Endothelial cell of umbilical vein (primary cell): ENCODE measurements at places on chromosomes 1 and 21.

- peak; percentile 76 for DNase-seq
These were observed 229.6 kb upstream of the JUN start for GRCh38 chr1:59013276-59013927.

DNA sequence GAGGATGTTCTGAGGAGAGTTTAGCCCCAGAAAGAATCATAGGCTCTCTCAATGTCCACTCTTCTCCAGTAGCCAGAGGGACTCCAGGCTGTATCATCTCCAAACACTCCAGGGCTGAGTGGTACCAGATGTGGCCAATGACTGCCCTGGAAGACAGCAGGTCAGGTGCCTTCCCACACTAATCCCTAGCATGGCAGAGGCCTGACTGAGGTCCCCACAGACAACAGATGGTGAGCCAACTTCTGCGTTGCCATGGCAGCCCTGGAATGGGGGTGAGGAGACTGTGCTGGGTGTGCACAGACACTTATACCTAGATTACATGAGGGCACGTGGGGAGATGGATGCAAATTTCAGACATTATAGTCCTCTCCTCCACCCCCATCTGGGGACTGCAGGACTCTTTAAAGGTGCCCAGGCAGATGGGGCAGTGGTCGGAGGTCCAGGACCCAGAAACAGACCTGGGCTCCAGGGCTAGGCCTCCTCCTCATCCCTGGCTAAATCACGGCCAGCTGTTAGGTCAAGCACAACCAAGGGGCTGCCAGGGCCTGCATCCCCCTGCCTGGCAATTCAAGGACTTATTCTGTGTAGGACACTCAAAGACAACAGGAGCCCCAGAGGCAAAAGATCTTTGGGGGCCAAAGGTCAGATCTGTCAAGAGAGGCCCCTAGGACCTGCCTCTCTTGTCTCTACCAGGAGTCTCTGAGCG, 42.9 kb downstream of the CAMK2N1 start:
- DNase-seq: no peak

DNA sequence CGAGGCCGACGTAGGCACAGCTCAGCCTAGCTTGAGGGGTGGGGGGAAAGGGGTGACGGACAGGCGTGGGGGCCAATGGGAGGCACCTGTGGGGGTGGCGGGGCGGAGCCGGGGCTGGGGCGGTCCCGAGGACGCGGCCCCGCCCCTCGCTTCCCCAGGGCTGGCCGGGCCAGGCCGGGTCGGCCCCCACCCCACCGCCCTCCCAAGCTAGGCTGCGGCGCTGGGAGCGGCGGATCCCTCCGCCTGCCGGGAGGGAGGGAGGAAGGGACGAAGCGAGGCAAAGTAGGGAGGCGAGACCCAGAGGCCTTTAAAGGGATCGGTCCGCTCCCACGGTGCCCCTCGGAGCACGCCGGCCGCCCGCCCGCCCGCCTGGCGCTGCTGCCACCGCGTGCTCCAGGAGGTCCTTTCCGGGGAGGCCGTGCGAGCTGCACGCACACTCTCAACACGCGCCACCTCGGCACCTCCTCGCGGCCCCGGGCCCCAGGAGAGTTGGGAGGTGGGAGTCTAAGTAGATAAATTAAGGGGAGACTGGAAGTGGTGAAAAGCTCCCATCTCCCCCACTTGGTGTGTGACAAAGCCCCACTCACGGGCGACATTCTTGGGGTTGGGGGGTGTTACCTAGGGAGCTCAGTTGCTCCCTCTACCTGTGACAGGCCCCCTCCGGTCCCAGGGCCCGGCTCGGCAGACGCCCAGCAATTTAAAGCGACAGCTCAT, 375 bp upstream of the MEF2D start:
- DNase-seq: peak; percentile 94

GRCh38 chr21:34970566-34970965, 78.5 kb downstream of the RUNX1 start:
- DNase-seq: no peak

DNA sequence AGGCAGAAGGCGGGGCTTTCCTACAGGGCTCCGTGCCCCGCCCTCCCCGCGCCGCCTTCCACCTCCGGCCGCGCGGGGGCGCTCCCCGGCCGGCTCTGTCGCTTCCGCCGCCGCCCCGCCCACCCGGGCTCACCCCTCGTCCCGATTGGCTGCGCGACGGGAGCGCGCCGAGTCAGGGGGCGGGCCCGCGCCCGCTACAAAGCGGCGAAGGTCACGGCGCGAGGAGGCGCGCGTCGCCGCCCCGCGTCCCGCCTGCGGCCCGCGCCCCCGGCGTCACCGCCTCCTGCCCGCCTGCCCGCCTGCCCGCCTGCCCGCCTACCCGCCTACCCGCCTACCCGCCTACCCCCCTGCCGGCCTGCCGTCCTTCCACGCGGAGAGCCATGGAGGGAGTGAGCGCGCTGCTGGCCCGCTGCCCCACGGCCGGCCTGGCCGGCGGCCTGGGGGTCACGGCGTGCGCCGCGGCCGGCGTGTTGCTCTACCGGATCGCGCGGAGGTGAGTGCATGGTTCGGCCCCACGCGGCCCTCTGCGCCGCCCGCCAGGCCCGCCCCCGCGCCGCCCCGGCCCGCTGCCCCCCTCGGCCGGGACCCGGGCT, at the start of gene TMEM201:
Gene TMEM201, plus strand, starts transcription at position 361 of the 593 bp plus-strand sequence. Its CDS starts 20 bp downstream, at position 381.
- peak; percentile 92 for DNase-seq

DNA sequence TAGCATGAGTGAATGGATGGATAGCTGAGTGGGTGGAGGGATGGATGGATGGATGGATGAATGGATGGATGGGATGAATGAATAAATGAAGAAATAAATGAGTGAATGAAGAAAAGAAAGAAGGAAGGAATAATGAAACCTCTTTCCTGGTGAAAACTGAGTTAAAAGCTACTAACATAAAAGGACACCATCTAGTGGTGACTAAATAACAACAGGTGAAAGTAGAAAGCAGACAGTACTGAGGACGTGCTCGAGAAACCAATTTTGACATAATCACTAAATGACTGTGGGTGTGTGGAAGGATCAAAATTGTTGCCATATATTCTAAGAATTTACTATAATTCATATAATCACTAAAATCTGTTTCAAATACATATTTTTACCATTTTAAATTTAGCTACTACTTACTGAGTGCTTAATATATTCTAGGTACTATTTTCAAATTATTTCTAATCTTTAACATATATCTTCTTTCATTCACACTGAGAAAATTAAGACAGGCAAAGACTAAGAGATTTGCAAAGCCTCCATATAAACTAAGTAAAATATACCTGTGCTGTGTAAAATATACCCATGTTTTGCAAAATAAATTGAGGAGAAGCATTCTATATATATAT, 522.9 kb downstream of the LRRIQ3 start:
- peak; percentile 28 for DNase-seq

DNA sequence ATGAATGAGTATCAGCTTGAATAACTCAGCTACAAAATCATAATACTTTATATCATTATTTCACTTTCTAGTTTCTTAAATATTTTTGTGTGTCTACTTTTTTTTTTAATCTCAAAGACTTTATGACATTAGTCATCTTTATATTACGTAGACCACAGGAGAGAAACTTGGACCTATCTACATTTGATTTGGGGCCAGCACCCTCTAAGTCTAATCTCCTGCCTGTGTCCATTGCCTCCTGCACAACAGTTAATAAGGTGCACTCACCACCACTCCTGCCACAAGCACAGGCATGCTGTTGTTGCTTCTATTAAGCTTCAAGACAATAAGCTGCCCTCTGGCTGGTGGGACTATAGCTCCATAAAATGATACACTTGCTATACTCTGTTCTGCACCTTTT, 70.4 kb downstream of the DIRAS3 start:
- no peak for DNase-seq
